ENCODE measurements at places on chromosomes 6 and 20.

DNA sequence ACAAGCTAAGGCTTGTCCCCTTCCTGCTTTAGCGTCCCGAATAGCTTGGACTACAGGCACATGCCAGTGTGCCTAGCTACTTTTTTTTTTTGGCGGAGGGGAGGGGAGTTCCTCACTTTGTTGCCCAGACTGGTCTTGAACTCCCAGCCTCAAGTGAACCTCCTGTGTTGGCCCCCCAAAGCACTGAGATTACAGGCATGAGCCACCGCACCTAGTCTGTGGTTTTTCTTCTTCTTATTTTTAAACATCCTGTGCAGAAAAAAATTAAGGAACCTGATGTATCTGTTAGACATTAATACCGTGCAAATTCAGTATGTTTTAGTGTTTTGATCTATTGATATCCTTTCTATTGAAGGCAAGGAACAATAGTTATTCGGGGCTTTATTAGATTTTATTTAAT, 25.7 kb downstream of the HIVEP1 start:
- no peak for DNase-seq

DNA sequence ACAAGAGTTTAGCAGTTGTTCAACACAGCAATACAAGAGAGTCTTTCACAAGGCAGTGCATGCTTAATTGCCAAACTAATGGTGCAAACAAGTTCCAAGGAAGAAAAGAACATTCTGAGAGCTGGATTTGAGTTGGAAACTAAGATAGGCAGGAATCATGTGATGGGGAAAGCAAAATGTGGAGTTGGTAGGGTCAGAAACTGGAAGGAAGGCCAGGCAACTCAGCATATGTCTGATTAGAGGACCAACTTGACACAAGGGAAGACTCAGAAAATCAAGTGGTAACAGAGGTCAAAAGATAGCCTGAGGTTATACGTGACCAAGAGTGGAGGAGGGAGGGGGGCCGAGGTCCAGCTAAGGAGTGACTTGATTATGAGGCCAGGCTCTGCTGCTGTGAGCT, 117.3 kb downstream of the SMLR1 start:
- DNase-seq: no peak

- DNase-seq: peak; percentile 14
Measured at GRCh38 chr6:163231356-163232014, 183.0 kb upstream of the QKI start.

DNA sequence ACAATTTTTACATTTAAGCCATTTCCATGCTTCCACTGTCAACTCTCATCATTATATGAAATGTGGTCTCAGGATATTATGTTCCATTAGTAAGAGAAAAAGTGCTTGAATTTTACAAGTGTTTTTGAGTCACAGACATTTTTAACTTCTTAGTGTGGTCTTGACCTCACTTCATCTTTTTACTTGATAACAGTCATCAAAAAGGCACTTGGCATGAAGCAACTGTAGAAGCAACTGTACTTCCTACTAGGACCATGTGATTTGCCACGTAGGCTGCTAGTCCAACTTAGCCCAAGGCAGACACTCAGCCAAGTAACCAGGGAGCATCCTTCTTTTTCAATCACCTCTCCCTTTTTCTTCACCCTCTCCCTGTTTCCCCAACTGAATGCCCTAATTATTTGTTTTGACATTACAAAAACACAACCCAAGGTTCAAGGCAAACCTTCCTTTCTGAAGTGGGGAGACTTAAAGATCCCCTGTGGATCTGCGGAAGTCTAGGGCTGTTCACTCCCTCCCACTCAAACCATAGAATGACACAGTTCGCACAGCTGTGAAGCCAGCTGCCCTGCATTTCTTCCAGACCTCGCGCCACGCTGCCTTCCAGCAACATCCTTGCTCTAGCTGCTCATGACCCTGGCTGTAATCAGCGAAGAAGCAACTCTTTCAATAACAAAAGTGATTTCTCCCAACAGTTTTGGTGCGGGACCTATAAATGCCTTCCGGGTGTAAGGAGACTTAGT, 45.0 kb downstream of the PHACTR1 start:
- DNase-seq: peak; percentile 23

GRCh38 chr6:56445818-56446217, 196.9 kb downstream of the DST start:
- no peak for DNase-seq
